ENCODE measurements at places on chromosomes 6 and 20. TPM values are rescaled to one million over a fixed set of nuclear protein-coding genes. Genes with fewer than 3 reads are reported as not detected.
A peak's percentile ranks its signal among the peaks of the same experiment; 100 is the strongest.

DNA sequence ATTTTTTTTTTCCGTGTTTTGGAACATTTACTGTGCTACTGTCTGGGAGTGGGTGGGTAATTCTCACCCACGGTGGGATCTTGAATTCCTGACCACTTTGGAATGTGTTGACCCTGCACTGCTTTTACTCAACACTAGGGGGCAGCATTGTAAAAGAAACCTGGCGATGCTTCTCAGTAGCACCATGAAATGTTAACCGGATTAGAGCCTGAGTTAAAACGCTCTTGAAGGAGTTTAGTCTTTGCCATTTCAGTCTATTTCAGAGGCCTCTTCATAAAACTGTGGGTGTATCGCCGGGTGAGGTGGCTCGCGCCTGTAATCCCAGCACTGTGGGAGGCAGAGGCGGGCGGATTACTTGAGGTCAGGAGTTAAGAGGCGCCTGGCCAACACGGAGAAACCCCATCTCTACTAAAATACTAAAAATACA is 114.4 kb upstream of the PRND start:
- DNase-seq = peak; percentile 81
- H3K36me3 ChIP-seq = no peaks in the 10 kb centered on the region
- H3K27ac ChIP-seq = no peak overlapping the region

GJE1 gene
- not detected for total RNA-seq

DNA sequence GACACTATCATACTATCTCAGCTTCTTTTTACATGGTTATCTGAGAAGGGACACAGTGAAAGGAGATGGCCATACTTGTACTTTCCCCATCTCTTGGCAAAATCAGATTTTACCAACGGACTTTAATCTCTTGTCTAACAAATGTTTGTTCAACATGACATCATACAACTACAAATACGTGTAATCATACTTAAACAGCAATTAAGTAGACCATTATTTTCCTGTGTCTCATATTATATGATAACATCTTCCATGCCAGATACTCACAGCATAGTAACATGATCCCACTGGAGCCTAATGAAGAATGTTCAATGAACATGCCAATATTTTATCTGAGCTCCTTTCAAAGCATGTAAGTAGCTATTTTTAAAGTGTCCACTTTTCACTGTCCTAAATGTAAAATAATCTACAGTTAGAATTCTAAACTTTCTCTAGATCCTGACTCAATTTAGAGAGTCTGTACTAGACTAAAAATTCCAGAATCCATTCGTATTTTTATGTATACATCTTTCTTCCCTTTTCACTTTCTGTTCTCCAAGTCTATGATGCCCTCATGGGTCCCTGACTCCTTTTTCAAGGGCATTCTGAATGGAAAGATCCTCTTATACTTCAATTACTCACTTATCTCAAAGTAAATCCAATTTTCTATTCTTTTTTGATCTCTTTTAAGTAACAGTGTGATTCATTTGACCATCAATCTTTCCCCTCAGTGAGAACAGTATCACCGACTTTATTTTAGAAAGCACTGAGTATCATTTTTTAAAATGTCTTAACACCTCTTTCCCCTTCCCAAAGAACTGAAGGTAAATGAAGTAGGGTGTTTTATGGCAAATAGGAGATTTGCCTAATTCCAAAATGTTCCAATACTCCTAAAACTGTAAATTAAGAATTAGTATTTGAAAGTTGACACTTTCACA is 133.5 kb downstream of the CDK19 start:
- H3K27ac ChIP-seq = peak overlapping the region; percentile 22
- H3K27me3 ChIP-seq = no peaks in the 10 kb centered on the region

DNA sequence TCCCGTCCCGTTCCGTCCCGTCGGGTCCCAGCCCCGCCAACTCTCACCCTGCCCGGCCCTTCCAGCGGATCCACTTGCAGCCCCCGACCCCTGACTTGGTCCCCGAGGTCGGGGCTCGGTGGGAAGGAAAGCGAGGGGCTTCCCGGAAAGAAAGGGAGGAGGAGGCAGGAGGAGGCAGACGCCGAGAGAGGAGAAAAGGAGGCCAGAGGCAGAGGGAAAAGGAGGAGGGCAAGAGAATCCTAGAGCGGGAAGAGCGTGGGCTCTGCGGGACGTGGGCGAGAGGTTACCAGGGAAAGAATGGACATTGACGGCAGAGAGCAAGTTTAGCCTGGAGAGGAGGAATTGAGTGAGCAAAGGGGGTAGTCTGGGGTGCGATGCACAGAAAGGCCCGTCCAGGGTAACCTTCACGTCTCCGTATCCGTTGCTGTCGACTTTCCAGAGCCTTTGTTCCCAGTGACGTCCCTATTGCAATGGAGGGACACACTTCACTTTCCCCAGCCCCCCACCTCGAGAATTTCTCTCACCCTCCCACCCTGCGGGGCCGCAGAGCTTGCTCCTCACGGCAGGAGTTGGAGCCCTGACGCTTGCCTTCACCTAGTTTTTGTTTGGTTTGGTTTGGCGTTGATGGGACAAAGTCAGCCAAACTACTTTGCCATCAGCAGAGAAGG is 477 bp upstream of the MOXD1 start:
- peaks cover 7% of the 10 kb centered on the region for H3K4me1 ChIP-seq
- DNase-seq = no peak
- no peak overlapping the region for H3K27ac ChIP-seq

ATP6V1G2 gene
- total RNA-seq = 1.4 TPM

DNA sequence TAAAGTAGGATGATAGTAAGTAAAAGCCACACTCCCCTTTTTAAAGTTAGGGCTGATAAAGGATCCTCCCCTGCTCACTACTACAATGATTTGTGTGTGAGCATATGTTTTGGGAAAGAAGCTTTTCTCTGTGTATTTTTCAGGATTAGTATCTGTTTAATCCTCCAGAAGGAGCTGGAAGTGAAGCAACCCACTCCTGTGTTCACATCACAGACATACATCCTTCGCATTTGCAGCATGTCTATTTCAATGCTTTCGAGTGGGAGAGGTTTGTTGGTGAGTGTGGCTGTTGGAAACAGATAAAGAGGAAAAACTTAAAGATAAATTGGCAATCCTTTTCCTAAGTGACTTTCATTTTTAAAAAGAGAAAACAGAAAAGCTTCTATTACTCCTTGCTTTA is 31.6 kb upstream of the RGS17 start:
- no peak for DNase-seq
- H3K36me3 ChIP-seq = no peaks in the 10 kb centered on the region
- H3K27me3 ChIP-seq = no peaks in the 10 kb centered on the region

DNA sequence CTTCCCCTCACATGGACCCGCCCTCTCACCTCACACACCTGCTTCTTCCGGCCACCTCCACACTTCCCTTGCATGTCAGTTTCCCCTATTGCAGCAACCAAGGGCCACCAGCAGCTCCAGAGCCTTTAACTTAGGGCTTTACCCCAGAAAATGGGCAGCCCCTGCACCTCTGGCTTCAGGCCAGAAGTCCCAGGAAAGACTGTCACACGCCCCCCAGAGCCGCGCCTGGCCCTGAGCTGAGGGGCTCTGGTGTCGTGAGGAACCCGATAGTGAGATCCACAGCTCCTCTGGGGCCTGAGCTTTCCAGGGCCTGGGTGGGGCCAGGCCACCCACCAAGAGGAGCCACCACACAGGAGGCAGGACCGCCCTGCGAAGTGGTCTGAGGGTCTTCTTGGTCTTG is 182.4 kb downstream of the DLL1 start:
- H3K36me3 ChIP-seq = no peaks in the 10 kb centered on the region
- peaks cover 12% of the 10 kb centered on the region for H3K27me3 ChIP-seq
- no peak overlapping the region for H3K27ac ChIP-seq
- H3K4me1 ChIP-seq = peaks cover 3% of the 10 kb centered on the region

DNA sequence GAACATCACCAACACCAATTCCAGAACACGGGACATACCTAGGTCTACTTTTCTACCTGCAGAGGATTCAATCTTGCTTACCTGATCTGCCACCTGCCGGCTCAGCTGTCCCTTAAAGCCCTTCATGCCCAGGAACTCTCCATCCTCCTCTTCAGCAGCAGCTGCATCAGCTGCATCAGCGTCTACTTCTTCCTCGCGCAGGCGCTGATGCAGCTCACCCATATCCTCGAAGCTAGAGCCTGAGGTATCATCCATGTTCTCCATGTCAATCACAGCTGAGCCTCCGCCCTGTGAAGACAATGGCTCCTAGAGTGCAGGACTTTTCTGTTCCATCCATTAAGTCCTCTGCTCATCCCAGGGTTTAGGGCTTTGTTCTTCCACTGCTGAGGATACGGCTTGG is 918 bp downstream of the YIPF3 start:
- DNase-seq = no peak
- H3K4me3 ChIP-seq = peak overlapping the region; percentile 100
- peaks cover 25% of the 10 kb centered on the region for H3K4me1 ChIP-seq
- peak overlapping the region; percentile 95 for H3K27ac ChIP-seq

GRCh38 chr6:98833057-98833306 is 1.4 kb upstream of the POU3F2 start:
- peaks cover 89% of the 10 kb centered on the region for H3K27me3 ChIP-seq
- H3K4me1 ChIP-seq = peaks cover 49% of the 10 kb centered on the region
- no peaks in the 10 kb centered on the region for H3K36me3 ChIP-seq
- no peak overlapping the region for H3K27ac ChIP-seq

- DNase-seq = peak; percentile 38
- H3K27me3 ChIP-seq = no peaks in the 10 kb centered on the region
- peaks cover 9% of the 10 kb centered on the region for H3K4me1 ChIP-seq
Measured at GRCh38 chr6:335572-335971, 43.3 kb downstream of the DUSP22 start.

- peak; percentile 34 for DNase-seq
- H3K36me3 ChIP-seq = no peaks in the 10 kb centered on the region
- H3K4me1 ChIP-seq = no peaks in the 10 kb centered on the region
- no peak overlapping the region for H3K27ac ChIP-seq
- H3K4me3 ChIP-seq = no peak overlapping the region
Measured at GRCh38 chr6:152642578-152643375, 5.6 kb upstream of the SYNE1 start.

DNA sequence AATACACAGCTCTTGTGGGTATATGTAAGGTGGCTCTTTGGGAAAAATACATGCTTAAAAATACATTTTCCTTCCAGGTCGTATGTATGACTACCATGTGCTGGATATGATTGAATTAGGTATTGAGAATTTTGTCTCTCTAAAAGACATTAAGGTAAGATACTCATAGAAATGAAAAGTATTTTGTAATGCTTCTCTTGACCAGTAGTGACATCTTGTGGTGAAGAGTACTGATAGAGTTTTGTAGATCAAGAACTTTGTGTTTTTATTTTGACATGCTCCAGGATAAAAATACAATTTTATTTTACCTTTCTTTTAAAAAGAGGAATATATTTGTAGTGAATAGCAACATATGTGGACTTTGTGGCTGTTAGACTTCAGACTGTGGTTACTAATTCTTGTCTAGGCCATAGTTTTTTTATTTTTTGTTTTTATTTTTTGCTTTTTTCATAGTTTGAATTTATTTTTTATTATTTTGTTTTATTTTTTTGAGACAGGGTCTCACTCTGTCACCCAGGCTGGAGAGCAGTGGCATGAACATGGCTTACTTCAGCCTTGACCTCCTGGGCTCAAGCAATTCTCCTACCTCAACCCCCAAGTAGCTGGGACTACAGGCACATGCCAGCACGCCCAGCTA is 17.9 kb downstream of the RPF2 start:
- no peak overlapping the region for H3K4me3 ChIP-seq
- H3K27me3 ChIP-seq = no peaks in the 10 kb centered on the region
- H3K4me1 ChIP-seq = no peaks in the 10 kb centered on the region
- DNase-seq = peak; percentile 22

DNA sequence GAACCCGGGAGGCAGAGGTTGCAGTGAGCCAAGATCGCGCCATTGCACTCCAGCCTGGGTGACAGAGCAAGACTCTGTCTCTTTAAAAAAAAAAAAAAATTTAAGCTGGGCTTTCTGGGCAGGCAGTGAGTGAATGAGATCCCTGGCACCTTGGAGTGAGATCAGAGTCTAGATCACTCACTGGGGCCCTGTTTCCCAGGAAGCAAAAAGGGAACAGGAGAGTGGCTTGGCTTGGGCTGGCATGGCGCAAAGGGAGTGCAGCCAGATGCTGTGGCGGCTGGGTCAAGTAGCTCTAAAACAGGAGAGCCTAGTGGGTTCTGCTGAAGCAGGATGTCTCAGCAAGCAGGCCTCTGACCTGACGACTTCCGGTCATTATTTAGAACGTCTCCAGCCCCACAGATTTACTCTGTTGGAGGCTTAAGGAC is 10.4 kb downstream of the PLCG1 start:
- peak; percentile 30 for DNase-seq
- no peak overlapping the region for H3K4me3 ChIP-seq
- H3K4me1 ChIP-seq = peaks cover 43% of the 10 kb centered on the region
- H3K27ac ChIP-seq = peak overlapping the region; percentile 60
- peaks cover 17% of the 10 kb centered on the region for H3K36me3 ChIP-seq

GRCh38 chr6:111494951-111495635 is 12.1 kb upstream of the REV3L start:
- H3K27ac ChIP-seq = no peak overlapping the region
- H3K4me3 ChIP-seq = no peak overlapping the region
- H3K27me3 ChIP-seq = no peaks in the 10 kb centered on the region
- peak; percentile 58 for DNase-seq
- H3K36me3 ChIP-seq = no peaks in the 10 kb centered on the region

FAM209B gene
- 0.13 TPM for total RNA-seq

DNA sequence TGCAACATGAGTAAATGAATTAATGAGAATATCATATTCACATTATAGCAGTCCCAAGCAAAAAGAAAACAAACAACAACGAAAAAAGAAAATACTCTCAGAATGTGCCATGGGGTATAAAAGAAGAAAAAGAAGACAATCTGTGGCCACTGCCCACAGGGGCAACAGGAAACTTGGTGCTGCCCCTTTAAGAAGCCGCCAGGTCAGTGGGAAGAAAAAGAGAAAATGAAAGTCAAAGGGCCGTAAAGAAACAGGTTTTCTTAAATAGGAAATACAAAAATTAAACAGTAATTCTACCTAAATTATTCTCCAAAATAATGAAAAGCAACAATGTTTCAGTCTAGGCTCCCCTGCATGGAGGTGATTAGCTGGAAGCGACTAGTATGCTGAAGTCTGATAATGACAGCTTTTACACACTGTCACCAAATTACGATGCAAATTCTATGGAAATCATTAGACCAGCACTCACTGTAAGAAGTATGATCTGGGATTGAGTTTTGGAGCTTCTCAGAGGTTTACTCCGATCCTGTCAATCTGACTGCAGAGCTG is 23.6 kb downstream of the GMDS start:
- H3K27ac ChIP-seq = peak overlapping the region; percentile 30
- no peaks in the 10 kb centered on the region for H3K36me3 ChIP-seq
- no peaks in the 10 kb centered on the region for H3K4me1 ChIP-seq
- no peak for DNase-seq
- H3K27me3 ChIP-seq = no peaks in the 10 kb centered on the region

DNA sequence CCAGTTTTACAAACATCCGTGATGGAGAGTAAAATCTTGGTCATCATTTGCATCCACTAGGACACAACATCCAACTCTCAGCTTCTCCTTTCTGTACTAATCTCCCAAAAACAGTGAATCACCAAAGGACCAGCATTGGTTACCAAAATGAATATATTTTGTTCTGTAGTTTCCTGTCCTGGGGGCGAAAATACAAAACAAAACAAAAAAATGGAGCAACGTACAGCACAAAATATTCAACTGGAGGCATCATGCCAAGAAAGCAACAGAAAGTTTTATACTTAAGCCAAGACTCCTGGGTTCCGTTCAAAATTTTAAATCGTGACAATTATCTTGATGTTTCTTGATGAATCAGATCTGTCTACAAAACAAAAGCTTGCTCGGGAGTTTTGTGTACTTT is 126.6 kb upstream of the CCDC28A start:
- H3K27me3 ChIP-seq = no peaks in the 10 kb centered on the region
- DNase-seq = peak; percentile 79
- no peaks in the 10 kb centered on the region for H3K36me3 ChIP-seq
- H3K4me3 ChIP-seq = peak overlapping the region; percentile 11

Measured in muscle of leg (tissue), 16 donors.